ENCODE measurements at places on chromosomes 12 and 14. TPM values are rescaled to one million over a fixed set of nuclear protein-coding genes. Genes with fewer than 3 reads are reported as not detected.

GRCh38 chr12:79155683-79156082 lies 291.1 kb downstream of the SYT1 start:
- H3K27me3 ChIP-seq: no peaks in the 10 kb centered on the region
- H3K4me3 ChIP-seq: no peak overlapping the region
- DNase-seq: no peak
- H3K27ac ChIP-seq: no peak overlapping the region
- H3K4me1 ChIP-seq: no peaks in the 10 kb centered on the region

- H3K4me3 ChIP-seq: no peak overlapping the region
- H3K27me3 ChIP-seq: no peaks in the 10 kb centered on the region
- no peaks in the 10 kb centered on the region for H3K4me1 ChIP-seq
- no peak for DNase-seq
These were observed 332.6 kb downstream of the SLC16A7 start for GRCh38 chr12:59928416-59928815.

- H3K27me3 ChIP-seq: no peaks in the 10 kb centered on the region
- peaks cover 35% of the 10 kb centered on the region for H3K4me1 ChIP-seq
- DNase-seq: no peak
- no peaks in the 10 kb centered on the region for H3K36me3 ChIP-seq
- H3K27ac ChIP-seq: peak overlapping the region; percentile 23
These were observed 52.4 kb downstream of the CLMN start for GRCh38 chr14:95267306-95267705.

- H3K36me3 ChIP-seq: no peaks in the 10 kb centered on the region
- H3K27ac ChIP-seq: no peak overlapping the region
- DNase-seq: peak; percentile 0
- no peak overlapping the region for H3K4me3 ChIP-seq
- H3K4me1 ChIP-seq: no peaks in the 10 kb centered on the region
- H3K27me3 ChIP-seq: no peaks in the 10 kb centered on the region
These were observed 384.1 kb downstream of the ALG10 start for GRCh38 chr12:34406228-34406995.

The AQP6 gene
- not detected for total RNA-seq

The SPRYD3 gene
- total RNA-seq: 36.2 TPM

All from activated T-helper 2 cell treated with anti-CD3 and anti-CD28 coated beads, Interferon-gamma antibody, Interleukin-2, Interleukin-4, amounts not matched to agents 10 μg/mL and 5 μg/mL and 100 μg/mL, durations not matched to agents 14 hours and 24 hours and 36 hours (primary cell).